Fibroblast of the aortic adventitia (primary cell): ENCODE measurements at places on chromosomes 16 and 17.
A peak's percentile ranks its signal among the peaks of the same experiment; 100 is the strongest.

GRCh38 chr17:49342575-49342936, 19.5 kb downstream of the ZNF652 start:
- no peak for DNase-seq

DNA sequence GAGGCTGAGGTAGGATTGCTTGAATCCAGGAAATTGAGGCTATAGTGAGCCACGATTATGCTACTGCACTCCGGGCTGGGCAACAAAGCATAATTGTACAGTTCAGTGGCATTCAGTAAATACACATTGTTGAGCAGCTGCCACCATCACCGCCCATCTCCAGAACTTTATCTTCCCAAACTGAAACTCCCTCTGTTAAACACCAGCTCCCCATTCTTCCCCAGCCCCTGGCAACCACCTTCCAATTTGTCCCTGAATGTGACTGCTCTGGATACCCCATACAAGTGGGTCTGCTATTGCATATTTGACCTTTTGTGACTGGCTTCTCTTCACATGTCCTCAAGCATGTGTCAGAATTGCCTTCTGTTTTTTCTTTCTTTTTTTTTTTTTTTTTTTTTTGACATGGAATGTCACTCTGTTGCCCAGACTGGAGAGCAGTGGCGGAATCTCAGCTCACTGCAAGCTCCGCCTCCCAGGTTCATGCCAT, 2.9 kb downstream of the RPL38 start:
- no peak for DNase-seq

GRCh38 chr16:85750146-85750826, 610 bp downstream of the C16orf74 start:
- DNase-seq: peak; percentile 47

- DNase-seq: peak; percentile 3
Measured at GRCh38 chr17:28078341-28079229, 36.1 kb downstream of the NLK start.

GRCh38 chr17:68141050-68141449, 105.5 kb downstream of the KPNA2 start:
- DNase-seq: peak; percentile 2

GRCh38 chr16:83807327-83807709, 460 bp upstream of the HSBP1 start:
- DNase-seq: no peak

DNA sequence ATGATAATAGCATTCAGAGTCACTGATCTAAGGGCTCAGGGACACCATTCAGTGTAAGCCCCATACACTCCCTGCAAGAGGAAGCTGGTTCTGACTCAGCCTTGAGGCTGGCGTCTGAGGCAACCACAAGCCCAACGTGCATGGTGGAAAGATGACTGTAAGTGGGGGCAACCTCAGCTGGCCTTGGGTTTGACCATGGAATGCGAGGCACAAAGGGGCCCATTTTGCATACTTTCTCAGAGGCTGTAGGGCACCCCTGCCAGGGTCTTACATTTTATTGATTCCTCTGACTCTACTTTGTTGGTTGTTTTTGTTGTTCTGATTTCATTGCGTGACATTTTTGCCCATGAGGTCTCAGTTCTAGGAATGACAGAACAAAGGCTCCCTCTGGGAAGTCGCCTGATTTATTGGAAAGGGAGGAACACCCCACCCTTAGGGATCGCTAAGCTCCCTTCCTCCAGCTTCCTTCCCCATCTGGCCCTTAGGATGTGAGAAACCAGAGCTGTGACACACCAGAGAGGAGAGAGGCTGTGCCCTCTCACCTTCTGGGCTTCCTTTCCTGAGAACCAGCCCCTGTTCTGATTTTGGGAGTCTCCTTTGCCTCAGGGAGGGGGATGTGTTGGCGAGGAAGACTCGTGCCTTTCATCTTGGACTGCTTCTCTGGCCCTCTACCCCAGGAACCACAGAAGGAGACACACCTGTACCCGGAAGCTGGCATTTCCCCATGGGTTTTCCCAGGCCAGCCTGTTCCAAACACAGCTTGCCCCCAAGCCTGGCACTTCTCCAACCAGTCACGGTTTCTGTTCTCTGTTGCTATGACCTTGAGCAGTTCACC, 5.6 kb upstream of the CIITA start:
- DNase-seq: peak; percentile 54

DNA sequence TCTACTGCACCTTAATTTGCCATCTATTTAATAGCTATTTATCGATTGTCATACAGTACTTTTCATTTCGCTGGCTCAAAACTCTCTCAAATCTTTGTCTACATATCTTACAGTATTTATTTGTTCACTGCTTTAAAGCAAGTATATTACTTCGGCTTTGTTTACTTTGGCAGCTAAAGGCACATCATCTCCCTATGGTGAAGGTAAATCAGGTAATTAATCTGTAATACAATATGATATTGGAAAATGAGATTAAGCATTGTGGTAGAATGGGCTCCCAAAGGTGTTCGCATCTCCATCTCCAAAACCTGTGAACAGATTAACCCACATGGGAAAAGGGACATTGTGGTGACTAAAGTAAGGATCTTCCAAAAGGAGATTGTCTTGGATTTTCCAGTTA, 6.5 kb downstream of the TMEM170A start:
- no peak for DNase-seq

GRCh38 chr17:74276051-74276476, 2.0 kb downstream of the DNAI2 start:
- peak; percentile 84 for DNase-seq

DNA sequence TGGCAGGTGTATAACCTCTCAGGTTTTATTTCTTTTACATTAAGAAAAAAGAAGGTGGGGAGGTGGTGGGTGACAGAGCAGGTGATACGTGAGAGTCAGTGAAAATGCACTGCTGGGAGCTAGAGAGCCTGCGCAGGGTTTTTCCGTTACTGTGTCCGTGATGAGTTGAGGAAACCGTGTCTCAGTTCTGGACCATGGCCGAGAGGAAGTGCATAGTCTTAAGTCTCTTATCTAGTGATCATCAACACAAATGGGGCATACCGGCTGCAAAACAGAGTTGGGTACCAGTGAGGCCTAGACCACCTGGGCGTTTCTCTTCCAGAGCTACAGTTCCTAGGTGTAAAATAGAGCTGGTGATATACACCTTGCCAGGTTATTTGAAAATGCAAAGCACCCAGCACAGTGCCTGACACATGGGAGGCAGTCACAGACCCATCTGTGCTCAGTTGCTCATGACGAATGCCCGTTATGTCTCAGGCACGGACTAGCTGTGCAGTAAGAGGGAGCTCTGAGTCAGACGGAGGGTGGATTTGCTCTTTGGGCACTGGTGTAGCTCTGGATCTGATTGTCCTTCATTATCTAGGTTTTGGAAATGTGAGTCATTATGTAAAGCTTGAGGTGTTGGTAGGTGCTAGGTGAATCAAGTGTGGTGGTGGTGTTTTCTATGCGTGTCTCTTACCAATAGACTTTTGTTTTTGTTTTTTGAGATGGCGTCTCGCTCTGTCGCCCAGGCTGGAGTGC, 60.9 kb downstream of the RPTOR start:
- peak; percentile 29 for DNase-seq

GRCh38 chr17:20999044-20999573, 43.7 kb downstream of the USP22 start:
- peak; percentile 26 for DNase-seq

DNA sequence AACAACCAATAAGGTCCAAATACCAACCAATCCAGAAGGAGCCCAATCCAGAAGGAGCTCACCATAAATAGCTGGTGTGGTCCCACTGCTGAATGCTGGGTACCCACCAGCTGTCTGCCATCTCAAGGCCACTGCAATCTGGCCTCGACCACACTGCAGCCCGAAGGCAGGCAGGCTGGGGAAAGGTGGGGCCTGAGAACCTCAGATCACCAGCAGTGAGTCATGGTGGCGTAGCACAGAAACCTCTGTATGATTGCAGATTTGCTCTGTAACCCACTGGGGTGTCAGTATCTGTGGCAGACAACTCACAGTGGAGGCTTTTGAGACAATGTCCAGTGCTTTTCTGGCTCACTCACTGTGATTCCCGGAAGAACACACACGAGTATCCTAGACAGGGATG, 14.7 kb upstream of the CMTR2 start:
- DNase-seq: no peak

GRCh38 chr16:67394155-67395104, 1.1 kb upstream of the TPPP3 start:
- DNase-seq: no peak

GRCh38 chr17:81489012-81489997, 23.3 kb downstream of the ACTG1 start:
- no peak for DNase-seq

- DNase-seq: no peak
Measured at GRCh38 chr17:53659181-53659580, 163.5 kb upstream of the KIF2B start.

DNA sequence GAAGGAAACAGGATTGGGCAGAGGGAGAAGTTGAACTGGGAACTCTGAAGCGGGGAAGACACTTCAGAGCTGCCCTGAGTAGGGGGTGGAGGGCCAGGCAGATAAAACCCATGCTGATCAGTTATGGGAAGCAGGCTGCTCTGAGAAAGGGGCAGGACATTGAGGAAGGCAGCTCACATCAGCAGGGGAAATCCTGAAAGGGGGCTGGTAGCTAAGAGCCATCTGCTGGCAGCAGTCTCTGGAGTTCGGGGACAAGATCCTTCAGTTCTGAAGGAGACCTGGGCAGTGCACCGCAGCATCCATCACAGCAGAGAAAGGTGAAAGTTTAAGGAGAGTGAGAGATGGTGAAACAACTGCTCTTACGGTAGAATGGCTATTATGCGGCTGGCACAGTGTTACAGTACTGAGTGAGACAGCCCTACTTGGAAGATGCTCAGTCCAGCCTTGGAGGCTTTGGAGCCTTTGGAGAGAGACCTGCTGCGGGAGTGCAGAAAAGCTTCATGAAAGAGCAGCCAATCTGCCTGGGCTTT, 5.4 kb upstream of the KIF18B start:
- DNase-seq: no peak

GRCh38 chr16:20383106-20384029, 21.2 kb downstream of the PDILT start:
- peak; percentile 61 for DNase-seq

DNA sequence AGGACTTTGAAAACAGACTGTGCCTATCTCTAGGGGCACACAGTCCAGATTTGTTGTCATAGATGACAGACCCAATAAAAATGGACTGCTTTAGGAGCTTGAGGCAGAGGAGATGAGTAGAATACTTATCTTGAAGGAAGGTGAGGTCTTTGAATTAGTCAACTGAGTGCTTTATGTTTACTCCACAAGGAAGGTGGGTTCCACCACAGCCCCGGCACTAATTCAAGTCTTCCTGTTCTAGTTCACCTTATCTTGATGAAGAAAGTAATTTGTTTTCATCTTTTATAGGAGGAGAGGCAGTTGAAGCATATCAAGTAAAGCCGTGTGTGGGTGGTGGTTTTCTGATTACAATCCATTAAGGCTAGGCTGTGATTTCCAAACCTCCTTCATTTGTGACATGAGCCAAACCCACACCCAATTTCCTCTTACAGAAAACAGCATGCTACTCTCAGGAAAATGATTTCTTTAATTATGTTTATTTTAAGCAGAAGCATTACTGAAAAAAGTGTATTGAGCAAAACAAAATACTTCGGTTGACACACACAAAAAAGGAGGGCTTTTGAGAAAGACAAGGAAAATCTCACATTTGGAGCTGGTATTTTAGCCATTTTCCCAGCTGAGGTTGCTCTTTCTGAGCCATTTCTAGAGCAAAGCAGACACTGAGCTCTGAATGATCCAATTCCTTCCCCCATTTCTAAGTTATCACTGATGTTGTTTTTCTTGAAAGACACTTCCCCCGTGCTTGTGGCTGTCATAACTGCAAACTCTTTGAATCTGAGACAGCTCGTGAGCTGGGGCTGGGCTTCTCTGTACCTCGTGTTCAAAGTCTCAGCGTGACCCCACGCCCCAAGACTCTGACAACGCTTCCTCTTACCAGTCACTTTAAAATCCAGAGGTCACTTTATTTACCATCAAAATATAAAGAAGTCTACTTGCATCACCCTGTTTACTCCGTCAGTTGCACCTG, 35.4 kb downstream of the CDRT15 start:
- peak; percentile 45 for DNase-seq
